ENCODE measurements at places on chromosomes 3 and 15.

GRCh38 chr3:61562042-61562720, 810 bp downstream of the PTPRG start:
- no peak for DNase-seq

DNA sequence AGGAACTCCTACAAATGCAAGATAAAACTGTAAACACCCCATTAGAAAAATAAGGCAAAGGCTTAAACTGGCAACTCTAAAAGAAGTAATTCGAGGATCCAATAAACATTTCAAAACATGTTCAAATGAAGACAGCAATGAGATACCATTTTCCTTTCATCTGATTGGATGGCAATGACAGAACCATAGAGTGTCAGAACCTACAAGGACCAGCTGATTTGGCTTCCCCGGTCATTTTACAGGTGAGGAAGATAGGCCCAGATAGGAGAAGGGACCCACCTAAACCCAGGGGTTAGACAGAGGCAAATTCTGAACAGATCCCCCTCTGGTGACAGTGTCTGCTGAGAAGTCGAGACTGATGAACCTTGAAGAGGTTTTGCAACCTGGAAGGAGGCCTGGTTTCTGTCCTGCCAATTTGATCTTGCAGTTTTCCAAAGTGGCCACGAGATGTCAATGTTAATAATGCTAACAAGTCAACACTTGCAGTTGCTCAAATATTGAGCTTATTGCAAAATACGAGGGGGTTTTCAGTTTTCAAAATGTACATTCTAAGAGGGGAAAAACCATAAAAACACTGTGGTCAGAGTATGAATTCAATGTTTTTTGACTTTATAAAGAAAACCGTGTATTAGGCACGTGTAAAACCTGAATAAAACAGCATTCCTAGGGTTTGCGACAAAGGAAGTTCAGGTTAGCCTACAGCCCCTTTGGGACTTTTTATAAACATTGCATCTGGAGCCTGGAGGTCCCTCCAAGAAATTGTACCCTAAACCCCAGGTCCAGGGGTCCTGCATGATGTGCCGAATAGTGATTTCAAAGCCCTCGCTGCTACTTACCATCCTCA, 21.5 kb downstream of the CFAP161 start:
- DNase-seq: no peak

DNA sequence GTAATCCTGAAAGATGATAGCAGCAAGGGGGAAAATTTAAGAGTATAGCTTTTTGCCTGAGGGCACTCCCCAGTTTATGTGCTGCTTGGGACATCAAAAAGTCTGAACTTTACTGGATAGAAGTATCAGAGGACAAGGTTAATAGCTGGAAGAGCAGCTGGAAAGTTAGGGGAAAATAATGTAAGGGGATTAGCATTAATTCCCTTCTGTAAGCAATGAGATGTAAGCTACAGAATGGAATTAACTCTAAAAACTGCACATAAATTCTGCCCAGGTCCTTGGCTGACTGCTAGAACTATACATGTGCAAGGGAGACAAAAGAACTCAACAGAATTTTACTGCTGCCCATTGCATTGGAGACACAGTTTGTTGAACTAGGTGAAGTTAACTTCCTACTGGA, 55.6 kb downstream of the ATP11B start:
- no peak for DNase-seq

GRCh38 chr3:147483578-147483977, 74.4 kb downstream of the ZIC1 start:
- DNase-seq: no peak

DNA sequence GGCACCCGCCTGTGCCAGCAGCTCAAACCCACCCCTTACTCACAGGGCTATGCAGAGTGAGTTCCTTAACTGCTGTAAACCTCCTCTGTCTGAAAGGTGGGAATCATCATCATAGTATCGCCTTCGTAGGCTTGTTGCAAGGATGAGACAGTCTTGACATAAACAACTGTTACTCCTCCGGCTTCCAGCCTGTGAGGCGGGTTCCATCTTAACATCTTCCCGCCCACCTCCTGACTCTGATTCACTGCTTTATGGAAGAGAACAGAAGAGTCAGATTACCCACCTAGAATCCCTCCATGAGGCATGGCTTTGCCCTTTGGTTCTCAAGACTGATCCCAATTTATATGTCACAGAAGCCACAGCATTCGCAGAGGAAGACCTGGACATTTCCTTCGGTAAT, 21.9 kb downstream of the POLR2M start:
- DNase-seq: no peak

- no peak for DNase-seq
These were observed 123.2 kb upstream of the TBC1D5 start for GRCh38 chr3:17865631-17866030.

GRCh38 chr15:77500989-77501388, 80.3 kb downstream of the HMG20A start:
- no peak for DNase-seq

DNA sequence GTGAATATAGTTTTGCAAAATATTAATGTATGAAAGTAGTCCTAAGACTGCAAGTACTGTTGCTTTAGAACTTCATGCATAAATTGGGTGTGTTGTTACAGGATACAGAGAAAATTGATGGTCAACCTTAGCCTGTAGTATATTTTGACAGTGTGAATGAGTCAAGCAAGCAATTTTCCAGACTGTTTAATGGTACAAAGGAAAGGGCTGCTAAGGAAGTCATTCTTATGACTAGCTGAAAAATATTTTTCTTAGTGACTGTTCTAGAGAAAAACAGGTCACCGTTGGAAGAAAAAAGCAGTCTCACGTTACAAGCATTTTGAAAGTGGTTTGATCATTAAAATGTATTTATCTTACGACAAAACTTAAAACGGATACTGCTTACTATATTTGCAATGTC, 49.2 kb downstream of the MBNL1 start:
- no peak for DNase-seq

DNA sequence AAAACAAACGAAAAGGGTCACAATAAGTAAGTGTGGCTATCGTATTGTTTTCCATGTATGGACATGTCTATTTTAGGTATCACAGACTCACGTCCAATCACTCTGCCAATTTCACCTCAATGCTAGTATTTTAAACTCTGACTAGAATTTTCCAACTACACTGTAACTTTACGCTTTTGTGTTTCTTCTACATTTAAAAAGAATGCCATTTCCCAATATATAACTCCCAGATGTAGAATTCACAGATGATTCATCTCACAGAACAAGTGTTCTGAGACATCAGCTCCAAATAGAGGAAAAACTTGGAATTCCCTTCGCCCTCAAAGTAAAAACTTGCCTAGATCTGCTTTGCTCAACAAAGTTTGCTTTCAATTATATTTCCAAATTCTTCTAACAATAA, 14.2 kb downstream of the LRIG1 start:
- DNase-seq: no peak

GRCh38 chr3:13866041-13866965, 13.6 kb downstream of the WNT7A start:
- peak; percentile 45 for DNase-seq

GRCh38 chr3:134918441-134918840, 123.4 kb downstream of the EPHB1 start:
- no peak for DNase-seq

- no peak for DNase-seq
These were observed 215.2 kb downstream of the C3orf38 start for GRCh38 chr3:88364926-88365325.

DNA sequence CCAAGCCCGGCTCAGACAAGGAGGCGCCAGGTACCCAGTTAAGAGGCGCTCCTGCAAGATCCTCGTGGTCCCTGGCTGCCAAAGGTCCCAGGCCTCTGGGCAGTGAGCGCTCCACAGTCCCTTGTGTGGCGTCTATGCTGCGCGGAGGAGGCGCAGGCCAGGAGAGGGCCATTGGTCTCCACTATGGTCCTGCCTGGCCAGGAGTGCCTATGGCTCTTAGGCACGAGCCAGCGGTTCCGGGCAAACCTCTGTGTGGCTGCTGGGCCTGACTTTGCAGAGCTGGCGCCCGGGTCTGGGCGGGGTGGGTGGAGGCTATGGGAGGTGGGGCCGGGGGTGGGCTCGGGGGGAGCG, 660 bp upstream of the ADAMTSL3 start:
- DNase-seq: no peak

- DNase-seq: no peak
These were observed 91.2 kb downstream of the KCNAB1 start for GRCh38 chr3:156211583-156211982.

DNA sequence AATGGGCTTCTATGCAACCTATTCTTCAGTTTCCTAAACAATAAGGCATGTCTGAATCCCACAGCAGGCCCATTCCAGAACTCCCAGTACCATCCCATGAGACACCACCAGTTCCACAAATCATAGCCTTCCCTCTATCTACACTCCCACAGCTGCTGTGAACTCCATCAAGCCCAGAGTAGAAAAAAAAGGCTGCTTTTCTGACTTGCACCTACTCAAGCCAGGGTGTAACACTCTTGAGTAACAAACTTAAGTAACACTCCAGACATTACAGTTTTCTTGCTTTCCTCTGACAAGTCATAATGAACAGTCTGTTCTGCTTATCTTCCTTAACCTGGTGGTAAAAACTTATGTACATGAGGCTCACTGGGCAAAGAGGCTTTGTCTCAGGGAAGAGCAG, 283.1 kb downstream of the NFKBIZ start:
- DNase-seq: no peak

DNA sequence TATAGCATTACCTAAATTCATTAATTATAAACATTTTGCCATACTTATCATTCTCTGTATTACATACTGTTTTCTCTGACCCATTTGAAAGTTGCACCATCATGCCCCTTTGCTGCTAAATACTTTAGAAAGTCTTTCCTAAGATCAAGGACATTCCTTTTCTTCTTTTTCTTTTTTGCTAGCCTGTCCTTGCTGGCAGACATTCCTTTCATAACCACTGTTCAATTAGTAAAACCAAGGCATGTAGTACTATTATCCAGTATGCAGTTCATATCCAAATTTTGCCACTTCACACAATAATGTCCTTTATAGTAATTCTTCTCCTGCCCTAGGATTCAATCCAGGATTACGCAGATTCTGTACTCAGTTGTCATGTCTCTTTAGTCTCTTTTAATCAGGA, 321.0 kb upstream of the C2CD4B start:
- DNase-seq: no peak

- no peak for DNase-seq
These were observed 130.6 kb downstream of the IMPG2 start for GRCh38 chr3:101189796-101190195.

- DNase-seq: no peak
These were observed 1.8 kb downstream of the ITIH1 start for GRCh38 chr3:52779011-52779836.

GRCh38 chr3:20190991-20191390, 5.0 kb upstream of the SGO1 start:
- no peak for DNase-seq

GRCh38 chr15:56758770-56759449, 25.6 kb upstream of the ZNF280D start:
- no peak for DNase-seq

- DNase-seq: no peak
These were observed 18.9 kb upstream of the COPG1 start for GRCh38 chr3:129230311-129231019.

DNA sequence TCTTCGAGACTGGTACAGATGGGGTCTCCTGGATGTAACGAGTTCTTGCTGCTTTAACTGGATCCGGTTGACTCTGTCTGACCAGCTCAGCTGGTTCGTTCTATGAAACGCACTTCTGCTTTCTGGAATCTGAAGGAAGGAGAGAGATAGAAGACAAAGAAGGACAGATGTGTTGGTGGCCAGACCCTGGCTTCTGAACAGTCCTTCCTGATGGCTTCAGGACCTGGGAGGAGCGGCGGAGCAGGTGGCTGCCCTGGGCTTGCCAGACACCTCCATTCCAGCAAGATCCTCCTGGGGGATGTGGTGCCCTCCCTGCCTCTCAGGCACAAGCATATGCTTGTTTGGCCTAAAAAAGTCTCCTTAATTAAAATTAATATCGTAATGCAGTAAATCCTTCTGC, 99.9 kb downstream of the APBA2 start:
- DNase-seq: no peak

DNA sequence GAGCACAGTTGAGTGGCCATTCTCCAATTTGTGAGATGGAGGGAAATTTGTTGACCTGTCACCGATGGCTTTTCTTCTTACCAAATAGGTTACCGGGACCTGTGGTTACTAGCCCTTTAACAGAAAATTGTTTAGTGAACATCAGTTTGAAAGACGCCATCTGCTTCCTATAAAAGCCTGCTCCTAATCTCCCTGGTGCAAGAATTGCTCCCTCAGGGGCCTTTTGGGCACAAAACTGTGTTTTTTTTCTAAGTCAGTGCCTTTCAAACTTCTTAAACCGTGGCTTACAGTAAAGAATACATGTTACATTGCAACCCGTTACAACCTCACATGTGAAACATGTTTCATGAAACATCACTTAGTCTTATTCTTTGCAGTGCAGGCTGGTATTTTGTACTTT, 15.0 kb downstream of the CACNA2D3 start:
- DNase-seq: no peak

DNA sequence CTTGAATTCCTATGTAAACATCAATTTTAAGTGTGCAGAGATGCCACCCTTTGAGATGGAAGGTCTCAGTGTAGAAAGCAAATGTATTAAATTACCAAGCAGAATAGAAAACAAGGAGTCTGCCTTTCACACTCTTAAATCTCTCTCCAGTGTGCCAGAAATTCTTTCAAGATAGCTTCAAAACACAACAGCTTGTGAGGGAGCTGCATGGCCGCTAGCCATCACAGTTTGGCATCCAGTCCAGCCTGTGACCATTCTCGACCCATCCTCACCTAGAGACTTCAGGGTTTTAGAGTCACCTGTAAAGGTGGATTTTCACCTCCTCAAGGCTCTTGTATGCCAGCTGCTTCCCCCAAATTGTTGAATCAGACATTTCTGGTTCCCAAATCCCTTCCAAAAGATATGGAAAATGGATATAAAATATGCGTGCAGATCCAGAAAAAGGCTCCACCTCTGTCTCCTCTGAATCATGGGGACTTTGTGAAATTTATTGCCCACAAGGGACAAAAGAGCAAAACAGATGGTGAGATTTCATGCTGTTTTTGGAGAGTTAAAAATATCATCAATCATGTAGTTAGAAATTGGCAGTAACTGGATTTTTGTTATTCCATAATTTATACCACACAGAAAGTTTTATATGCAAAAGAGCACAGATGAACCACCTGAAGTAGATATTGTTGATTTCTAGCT, 114.2 kb upstream of the THRB start:
- no peak for DNase-seq

- DNase-seq: no peak
These were observed 294.2 kb upstream of the SEMA6D start for GRCh38 chr15:47422881-47423665.

- no peak for DNase-seq
These were observed 25.1 kb downstream of the ADCY5 start for GRCh38 chr3:123423806-123424205.
